ENCODE measurements at places on chromosomes 5 and 9.

DNA sequence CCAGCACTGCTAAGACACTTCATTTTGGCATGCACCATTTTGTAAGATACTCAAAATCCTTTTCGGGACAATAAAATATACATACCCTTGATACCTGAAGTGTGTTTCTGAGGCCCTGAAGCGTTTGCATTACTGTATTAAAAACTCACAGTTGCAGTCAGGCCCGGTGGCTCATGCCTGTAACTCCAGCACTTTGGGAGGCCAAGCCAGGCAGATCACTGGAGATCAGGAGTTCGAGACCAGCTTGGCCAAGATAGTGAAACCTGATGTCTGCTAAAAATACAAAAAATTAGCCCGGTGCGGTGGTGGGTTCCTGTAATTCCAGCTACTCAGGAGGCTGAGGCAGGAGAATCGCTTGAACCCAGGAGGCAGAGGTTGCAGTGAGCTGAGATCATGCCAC lies 2.5 kb upstream of the EIF4EBP3 start:
- no peak for DNase-seq

DNA sequence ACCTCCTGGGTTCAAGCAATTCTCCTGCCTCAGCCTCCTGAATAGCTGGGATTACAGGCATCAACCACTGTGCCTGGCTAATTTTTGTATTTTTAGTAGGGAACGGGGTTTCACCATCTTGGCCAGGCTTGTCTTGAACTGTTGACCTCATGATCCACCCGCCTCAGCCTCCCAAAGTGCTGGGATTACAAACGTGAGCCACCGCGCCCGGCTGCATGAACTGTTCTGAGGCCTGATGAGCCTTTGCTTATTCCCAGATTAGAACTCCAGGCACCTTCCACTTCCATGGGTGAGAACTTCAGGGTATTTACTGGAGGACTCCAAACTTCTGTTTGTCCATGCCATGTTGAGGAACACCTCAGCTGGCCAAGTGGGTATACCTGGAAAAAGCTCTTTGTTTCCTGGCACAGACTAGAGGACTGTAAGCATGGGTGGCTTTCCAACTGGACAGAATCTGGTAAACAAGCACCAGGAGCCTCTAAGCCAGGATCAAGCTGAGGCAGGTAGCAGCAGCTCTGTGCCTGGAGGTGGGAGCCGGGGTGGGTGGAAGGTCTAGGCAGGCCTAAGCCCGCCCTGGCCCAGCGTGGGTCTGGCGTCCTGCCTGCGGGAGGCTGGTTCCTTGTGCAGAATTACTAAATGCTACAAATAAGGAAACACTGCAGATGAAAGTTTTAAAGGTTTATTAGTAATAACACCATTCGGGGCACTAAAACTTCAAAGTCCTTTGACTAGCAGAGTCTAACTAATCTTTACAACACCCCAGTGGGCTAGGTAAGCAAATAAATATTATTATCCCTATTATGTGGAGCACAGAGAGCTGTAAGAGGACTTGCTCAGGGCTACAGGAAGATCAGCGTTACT lies 78.4 kb downstream of the SEMA5A start:
- no peak for DNase-seq

DNA sequence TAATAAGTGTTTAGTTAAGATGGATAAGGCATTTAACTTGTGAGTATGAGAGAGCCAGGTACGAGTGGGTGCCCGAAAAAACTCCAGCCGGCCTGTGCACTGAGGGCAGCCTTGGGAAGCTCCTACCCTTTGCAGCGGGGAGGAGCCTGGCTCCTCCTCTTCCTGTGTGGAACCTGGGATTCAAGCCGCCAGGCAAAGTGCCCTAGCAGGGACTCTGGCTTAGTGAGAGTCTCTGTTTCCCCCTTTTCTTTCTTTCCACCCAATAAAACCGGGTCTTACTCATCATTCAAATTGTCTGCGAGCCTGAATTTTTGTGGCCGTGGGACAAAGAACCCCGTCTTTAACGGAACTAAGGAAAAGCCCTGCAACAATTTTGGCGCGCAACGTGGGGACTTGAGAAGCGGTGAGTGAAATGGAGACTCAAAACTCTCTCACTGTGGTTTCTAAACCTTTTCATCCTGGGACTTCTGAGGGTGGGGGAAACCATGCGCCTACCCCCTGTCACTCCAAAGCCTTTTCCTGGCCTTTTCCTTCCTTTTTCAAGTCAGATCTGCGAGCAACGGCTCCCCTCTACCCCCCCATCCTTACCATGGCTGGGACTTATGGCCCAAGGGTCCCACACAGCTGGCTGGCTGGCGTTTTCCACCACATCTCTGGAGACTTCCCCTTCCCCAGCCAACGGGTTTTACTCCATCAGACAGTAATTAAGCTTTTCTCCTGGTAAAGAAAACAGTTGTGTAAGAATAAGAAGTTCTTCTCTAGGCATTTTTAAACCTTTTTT lies 535.7 kb upstream of the ACO1 start:
- no peak for DNase-seq

DNA sequence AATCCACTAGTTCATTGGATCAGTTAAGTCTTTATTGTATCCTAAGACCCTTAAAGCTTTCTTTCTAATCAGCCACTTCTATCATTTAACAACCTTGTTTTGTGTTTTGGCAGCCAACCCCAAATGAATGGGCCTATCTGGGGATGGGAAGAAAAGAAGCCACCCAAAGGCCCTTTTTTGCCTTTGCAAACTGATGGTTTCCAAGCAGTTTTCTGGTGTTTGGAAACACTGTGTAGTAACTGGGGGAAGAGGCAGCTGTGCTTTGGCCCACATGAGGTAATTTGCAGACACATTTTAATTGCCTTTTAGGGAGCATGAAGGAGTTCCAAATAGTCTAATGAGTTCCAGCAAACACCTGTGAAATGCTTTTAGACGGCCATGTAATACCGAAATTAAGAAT lies 1751.3 kb upstream of the WWC1 start:
- no peak for DNase-seq

- DNase-seq = no peak
Observed at GRCh38 chr5:39453606-39454005, 28.8 kb upstream of the DAB2 start.

DNA sequence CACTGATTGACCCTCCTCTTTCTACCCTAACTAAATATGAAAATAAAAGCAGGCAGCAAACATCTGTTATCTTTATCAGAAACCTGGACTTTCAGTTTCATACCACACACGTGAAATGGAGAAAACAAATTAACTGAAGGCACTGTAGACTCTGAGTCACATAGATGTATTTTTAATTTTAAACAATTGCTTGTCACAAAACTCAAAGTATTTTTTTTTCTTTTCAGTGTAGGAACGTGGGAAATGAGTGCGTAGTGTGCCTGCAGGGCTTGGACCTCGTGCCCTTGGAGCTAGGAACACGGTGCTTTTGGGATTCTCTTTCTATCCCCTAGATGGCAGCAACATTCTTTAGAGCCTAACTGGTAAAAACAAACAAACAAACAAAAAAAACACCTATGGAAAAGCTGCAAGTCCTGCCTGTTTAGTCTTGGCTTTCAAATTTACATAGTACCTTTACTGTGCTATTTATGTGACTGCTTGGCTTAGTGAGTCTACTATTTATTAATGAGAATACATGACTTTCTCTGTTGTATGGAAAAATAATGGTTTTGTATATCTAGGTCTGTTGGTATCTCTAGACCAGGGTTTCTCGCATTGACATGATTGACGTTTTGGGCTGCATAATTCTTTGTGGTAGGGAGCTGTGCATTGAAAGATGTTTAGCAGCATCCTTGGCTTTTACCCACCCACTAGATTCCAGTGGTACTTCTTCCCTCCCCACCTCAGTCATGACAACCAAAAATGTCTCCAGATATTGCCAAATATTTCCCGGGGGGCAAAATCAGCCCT lies 16.8 kb upstream of the ACTBL2 start:
- DNase-seq = no peak

- DNase-seq = no peak
Observed at GRCh38 chr5:172454358-172455086, at the start of gene SH3PXD2B. TSS of gene SH3PXD2B (minus strand) at chr5:172454525. CDS start at chr5:172454352, 173 bp downstream.

DNA sequence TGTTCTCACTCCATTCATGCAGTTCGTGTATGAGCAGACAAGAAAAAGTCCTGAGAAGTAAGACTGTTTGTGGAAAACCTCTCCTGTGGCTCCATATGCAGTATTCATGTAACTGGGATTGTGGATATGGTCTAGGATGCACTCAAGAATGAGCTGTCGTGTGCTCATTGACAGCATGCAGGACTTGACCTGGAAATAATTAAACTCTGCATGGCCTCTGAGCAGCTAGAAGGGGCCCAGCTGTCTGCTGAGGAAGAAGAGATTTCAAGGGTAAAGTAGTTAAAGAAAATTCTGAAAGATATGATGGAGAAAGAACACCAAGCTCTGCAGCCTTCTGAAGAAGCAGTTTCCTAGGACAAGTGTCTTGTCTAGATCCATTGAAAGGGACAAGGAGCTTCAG lies 89.4 kb downstream of the KCTD16 start:
- no peak for DNase-seq

DNA sequence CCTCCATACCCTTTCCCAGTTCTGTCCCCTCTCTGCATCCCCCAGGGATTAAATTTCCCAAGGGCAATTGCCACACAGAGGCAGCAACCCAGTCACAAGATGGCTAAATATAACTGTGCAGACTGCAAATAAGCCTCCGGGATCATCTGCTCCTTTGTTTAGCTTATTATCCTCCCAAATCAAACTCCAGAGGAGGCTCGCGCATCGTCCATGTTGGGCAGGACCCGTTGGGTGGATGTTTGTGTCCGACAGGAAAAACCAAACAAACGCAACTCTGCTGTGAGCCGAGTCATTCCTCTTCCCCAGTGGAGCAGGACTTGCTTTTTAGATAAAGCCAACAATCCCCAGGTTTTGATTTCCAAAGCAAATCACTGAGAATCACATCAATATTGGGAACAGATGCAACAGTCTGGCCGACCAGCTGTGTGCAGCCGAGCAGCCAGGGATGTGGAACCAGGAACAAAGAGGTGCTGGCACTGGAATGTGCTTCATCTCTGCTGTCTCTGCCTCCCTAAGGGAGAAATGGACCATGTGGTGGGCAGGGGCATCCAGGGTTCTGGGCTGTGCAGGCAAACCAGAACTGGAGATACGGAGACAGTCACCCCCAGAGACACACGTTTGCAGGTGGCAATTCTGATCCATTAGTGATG lies 89.8 kb downstream of the PTTG1 start:
- DNase-seq = no peak

DNA sequence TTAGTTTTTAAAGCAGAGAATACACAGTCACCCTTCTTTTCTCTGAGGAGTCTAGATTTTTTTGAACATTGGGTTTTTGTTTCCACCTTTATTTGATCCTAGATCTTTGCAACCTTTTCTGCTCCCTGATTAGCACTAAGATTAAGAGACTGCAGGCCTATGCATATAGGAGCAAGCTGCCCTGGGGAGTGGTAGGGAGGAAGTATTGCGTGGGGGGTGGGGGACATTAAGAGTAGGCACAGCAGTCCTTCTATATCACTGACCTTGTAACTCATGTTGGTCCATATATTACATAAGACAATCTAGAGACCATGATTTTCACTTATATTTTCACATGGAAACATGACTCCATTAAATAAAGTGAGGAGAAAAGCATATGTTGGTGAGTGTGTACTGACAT lies 149.1 kb downstream of the ADGRV1 start:
- no peak for DNase-seq

DNA sequence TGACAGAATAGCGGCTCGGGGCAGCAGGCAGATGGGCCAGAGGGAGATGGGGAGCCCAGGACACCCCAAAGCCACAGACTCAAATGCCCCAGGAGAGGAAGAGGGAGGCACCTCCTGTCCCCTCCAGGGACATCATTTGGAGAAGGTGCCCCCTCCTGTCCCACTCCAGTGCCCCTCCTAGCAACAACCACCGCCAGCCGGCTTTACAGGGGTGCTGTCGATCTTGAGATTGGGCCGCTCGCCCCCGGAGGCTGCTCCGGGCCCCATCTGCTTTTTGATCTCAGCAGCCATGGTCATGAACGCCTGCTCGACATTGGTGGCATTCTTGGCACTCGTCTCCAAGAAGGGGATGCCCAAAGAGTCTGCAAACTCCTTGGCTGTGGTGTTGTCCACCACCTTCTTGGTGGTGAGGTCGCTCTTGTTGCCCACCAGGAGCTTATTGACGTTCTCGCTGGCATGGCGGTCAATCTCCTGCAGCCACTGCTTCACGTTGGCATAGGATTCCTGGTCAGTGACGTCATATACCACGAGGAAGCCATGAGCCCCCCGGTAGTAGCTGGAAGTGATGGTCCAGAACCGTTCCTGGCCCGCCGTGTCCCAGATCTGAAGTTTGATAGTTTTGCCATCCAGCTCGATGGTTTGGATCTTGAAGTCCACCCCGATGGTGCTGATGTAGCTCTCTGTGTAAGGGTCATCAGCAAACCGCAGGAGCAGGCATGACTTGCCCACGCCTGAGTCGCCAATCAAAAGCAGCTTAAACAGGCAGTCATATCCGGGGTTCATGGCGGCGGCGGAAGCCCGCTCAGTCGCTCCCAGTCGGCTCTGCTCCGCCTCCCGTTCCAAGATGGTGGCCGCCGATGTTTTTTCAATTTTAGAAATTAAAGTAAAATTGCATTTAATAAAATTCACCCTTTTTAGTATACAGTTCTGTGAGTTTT lies 14.0 kb upstream of the FRMPD1 start:
- no peak for DNase-seq

DNA sequence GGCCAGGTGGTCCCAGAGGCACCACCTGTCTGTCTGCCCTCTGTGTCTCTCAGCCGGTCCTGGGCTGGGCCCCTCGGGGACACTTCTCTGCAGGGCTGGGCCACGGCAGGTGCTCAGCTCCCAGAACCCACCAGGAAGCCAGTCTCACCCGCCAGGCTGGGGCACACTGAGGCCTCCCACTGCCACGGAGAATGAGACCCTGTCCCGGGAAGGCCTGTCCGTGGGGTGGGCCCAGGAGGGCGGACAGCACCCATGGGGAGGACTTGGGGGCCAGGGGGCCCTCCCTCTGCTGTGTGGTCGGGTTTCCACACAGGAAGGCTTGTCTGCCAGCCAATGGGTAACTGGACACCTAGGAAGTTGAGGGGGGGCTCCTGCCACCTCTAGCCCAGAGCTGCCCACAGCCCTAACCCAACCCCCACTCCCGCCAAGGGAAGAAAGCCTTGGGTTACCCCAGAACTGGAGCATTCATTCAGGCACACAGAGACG lies 4.1 kb upstream of the TUBB4B start:
- DNase-seq = no peak

- no peak for DNase-seq
Observed at GRCh38 chr9:88056876-88057275, 81.4 kb downstream of the SPATA31C2 start.

- no peak for DNase-seq
Observed at GRCh38 chr9:21443849-21444625, 3.8 kb downstream of the IFNA1 start.

Data from esophagus squamous epithelium (tissue), 5 donors.